Mammary epithelial cell (primary cell): ENCODE measurements at places on chromosomes 16 and 17. TPM values are rescaled to one million over a fixed set of nuclear protein-coding genes. Genes with fewer than 3 reads are reported as not detected.

The TRPV2 gene
- polyA plus RNA-seq: 0.09 TPM

The TBC1D3K gene
- polyA plus RNA-seq: not detected

The CLDN7 gene
- polyA plus RNA-seq: 10.4 TPM

The LPCAT2 gene
- polyA plus RNA-seq: 32.4 TPM

The CD300A gene
- polyA plus RNA-seq: not detected

The FN3K gene
- polyA plus RNA-seq: 0.14 TPM

The ARHGAP44 gene
- 0.12 TPM for polyA plus RNA-seq

The NHLRC4 gene
- 0.06 TPM for polyA plus RNA-seq

The BCL6B gene
- polyA plus RNA-seq: not detected
